ENCODE measurements at places on chromosomes 13 and 19. TPM values are rescaled to one million over a fixed set of nuclear protein-coding genes. Genes with fewer than 3 reads are reported as not detected.

Gene SERPINE3
- not detected for total RNA-seq

Gene GJB2
- 0.77 TPM for total RNA-seq

Gene METTL21C
- not detected for total RNA-seq

DNA sequence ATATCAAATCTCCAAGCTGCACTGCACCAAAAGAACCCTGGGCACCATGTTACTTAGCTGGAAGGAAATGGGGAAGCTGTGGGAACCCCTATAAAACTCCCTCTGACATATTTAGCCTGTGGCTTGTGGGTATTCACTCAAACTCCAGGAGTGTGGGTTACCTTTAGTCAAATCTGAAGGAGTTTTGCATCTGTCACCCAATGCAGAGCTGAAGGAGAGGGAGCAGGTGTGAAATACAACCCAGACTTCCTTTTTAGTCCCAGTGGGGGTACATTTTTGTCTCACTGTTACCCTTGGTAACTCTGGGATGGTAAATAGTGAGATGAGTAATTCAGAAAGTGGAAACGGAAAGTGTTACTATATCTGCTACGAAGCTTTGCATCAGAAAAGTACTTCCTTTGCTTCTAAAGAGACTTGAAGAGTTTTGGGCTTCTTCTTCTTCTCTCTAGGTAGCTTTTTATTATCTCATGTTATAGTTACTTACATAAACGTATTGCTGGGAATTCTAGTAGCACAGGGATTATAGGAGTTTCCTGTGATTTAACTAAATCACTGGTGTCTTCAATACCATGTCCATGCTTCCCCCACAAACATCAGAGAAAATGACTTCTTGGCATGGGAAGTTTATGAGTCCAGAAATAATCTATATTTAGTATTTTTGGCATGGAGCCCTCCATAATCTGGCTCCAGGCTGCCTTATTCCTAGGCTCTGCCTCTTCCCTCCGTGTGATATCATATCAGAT, 105.9 kb downstream of the AKAP11 start:
- peak; percentile 26 for DNase-seq

DNA sequence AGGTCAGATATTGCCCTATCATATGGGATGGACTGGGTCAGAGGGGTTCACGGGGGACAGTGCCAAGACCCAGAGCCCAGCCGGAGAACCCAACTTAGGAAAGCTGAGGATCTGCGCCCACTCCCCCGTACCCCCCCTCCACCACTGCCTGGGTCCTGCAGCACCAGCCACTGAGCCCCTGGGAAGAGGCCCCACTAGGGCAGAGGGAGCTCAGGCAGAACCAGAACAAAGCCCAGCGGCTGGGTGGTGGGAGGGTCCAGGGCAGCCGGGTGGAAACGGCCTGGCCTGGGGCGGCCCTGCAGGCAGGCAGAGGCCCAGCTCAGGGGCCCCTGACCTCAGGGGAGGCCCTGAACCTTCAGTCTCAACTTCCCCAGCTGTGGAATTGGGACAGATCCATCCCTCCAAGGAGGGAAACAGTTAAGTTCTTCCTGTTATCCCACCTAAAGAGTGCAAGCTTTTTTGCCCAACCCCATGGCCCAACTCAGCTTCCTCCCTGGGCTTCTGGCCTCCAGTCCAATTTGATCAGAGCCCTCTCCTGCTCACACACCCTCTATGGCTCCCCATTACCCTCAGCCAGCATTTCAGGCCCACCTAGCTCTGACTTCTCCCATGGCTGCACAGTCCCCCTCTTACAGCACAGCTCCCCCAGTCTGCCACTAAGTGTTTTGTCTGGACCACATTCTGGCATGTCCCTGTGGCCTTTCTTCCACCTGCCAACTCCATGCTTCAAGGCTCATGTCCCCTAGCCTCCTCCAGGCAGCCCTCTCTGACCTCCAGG, 3.1 kb downstream of the NR2F6 start:
- no peak for DNase-seq

DNA sequence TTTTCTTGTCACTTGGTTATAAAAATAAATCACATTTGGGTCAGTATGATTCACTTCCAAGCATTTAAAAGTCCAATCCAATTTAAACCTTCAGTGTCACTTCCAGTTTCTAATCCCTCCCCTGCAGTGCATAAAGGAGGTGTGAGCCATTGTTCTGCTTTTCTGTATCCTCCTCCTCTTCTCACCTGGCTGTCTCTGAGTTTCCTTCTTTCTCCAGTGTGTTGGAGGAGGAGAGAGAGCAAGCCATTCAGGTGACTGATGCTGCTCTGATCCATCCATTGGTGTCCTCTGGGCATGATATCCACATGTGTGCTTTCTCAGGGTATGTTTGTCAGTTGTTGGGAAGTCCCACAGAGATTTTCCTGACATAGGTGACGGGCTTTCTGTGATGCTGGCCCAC, 1.2 kb downstream of the NUDT15 start:
- DNase-seq, result peak; percentile 1

Gene PLIN4
- 0.69 TPM for total RNA-seq

DNA sequence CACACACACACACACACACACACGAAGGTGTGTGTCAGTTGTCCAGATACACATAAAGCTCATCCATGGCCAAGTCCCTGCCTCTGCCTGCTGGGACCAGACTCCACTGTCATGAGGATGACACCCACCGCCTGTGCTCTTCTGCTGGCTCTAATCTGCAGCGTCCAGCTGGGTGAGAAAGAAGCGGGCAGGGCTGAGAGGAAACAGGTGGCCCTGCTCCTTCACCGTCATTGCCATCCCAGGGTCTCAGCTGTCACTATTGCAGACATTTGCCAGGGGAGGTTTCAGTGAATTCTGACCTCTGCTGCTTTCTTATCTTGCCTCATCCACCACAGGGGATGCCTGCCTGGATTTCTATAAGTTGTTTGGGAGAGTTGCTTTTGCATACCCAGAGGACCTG, 31.4 kb downstream of the SCGB2B2 start:
- DNase-seq, result no peak

Gene MIER2
- 8.8 TPM for total RNA-seq
